GM03348 (cell line): ENCODE measurements at places on chromosomes 3 and 15.

DNA sequence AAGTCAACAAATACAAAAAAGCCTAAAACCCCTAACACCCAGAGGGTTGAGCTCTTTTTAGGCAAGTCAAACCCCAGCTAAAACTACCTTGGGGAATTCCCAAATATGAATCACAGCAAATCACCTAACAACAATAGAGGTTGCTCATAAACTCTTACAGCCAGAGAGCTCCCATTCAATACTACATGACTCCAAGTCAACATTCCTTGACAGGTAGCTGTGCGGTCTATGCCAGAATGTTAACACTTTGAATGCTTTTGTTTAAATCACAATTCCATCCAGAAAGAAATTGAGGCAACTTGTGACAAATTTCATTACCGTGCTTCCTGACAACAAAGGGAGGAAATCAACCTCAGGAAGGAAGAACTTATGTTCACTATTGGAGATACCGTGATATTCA is 7.5 kb upstream of the UACA start:
- no peak for DNase-seq

DNA sequence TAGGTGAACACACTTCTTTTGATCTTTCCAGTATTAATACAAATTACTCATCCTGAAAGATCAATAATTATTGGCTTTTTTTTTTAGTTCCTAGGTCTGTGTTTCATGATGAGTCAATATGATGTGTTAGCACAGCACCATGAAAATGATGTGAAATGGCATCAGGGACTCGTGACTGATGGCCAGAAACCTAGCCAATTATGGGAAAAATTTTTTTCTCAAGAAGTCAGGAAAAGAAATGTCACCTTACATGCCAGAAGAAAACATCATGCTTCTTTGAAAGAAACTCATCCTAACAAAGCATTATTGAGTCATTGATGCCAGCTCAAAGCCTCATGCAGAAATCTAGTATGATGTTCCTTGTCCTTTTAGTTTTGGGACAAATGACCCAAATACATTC is 468.3 kb upstream of the CBLB start:
- DNase-seq, result no peak

GRCh38 chr3:192927016-192927415 is 9.4 kb upstream of the MB21D2 start:
- no peak for DNase-seq

DNA sequence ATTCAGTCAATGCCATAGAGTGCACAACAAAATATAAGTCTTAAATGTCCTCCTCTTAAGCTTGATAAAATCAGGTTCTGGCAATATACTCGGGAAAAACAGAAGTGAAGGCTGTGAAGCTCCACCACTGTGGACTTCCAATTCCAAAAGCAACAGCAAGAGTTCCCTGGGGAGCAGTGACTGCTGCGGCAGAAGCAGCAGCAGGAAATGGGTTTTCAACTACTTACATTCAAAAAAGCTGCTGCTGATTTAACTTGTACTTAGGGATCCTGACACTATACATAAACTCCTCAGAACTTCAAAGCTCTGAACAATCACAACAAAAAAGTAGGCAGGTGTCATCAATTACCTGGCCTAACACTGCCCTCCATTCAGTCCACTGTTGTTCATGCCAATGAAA is 4.7 kb downstream of the CEP152 start:
- DNase-seq, result peak; percentile 12

- DNase-seq, result no peak
Measured at GRCh38 chr15:66025015-66025452, 155.7 kb downstream of the RAB11A start.

- no peak for DNase-seq
Measured at GRCh38 chr15:100786901-100787566, 92.6 kb upstream of the ALDH1A3 start.

GRCh38 chr3:170037463-170038433 is at the start of gene GPR160:
Gene GPR160 (plus strand): TSS chr3:170037995. CDS start chr3:170083973, 45,978 bp downstream.
- DNase-seq, result peak; percentile 70

- DNase-seq, result no peak
Measured at GRCh38 chr3:144127700-144128099, 156.1 kb downstream of the DIPK2A start.

DNA sequence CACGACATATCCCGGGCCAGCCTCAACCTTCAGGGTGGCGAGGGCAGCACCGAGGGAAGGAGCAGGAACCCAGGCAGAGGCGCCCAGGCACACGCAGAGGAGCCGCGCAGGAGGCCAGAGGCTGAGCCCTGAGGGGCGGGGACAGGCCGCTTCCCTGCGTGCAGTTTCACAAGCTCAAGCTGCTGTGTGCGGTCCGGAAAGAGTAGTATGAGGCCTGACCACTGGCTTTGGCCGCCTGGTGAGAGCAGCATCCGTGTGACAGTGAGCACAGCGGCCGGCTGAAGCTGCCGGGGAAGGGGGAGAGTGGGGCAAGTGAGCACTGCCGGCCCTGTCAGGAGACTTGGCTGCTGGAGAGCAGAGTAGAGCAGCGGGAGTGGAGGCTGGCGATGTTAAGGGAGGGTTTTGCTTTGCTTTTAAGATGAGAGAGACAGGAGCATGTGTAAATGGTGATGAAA is 8.7 kb downstream of the ZDHHC19 start:
- no peak for DNase-seq

DNA sequence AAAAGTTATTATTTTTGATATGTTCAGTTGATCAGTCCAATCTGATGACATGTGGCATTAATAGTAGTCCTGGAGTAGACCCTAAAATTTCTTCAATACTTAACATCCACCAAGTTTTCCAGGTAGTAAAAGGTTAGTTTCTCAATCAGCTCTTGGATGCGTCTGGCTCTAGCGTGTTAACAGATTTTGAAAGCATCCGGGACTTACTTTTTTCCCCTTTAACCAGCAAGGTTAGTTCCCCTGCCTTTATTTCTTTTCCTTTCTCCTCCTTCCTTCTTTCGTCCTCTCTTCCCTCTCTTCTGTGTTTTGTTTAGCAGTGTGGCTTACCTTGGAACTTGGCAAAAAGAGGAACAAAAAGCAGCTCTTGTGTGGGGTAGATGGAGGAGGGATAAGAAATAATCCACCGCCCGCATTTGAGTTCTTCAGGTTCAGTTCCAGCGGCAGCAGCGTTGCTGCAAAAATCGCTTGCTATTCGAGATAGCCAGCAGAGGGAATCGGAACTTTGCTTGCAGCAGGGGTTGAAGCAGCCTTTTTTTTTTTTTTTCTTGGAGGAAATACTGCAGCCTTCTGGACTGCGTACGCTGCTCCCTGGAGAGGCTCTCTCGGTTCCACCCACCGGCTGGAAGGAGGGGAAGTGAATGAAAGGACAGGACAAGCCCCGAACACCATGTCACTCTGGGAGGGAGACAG is at the start of gene RBMS3:
Gene RBMS3, plus strand, starts transcription at position 668 of the 690 bp plus-strand sequence.
- peak; percentile 86 for DNase-seq

GRCh38 chr3:107241217-107241616 is 136.0 kb upstream of the CCDC54 start:
- peak; percentile 31 for DNase-seq

DNA sequence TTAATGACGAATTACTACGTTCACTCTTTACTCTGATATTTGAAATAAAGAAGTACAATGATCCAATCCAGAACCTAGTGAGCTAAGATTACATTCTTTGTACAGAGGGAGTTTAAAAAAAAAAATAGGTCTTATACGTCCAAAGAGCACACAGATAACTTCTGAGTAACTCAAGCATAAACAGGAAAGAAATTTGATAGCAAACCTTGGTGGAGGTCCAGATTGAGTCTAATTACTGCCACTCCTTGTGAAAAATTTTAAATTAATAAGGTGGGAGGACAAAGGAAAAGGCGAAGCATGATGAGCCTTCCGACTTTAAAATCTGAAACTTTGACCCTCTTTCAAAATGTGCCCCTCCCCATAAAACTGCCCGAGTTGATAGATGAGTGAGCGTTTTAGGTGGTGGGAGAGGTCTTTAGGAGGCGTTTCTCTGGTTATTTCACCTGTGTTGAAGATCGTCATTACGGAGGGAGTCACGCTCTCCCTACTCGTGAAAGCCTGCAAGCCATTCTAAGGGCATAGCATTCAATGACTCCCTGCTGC is 127.0 kb upstream of the ROBO2 start:
- DNase-seq, result no peak

DNA sequence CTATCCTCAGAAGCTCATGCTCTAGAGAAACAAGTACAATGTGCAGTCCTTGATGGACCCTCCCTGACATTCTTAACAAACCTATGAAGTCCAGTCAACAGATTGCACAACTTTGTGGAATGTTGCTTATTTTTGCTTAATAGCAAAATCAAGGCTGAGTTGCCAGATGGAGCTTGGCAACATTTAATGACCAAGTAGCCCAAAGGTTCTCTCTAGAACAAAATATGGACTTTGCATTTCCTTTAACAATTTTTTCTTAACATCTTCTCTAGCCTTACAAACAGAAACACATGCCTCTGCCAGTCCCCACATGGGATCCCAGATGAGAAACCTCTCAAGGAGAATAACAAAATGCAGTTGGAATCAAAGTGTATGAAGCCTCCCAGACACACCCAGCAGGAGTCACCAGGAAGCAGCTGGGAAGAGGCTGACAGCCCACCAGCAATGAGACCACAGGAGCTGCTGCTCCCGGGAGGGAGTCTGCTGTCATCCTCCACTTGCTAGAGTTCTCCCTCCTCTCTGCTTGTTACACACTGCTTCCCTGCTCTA is 422.5 kb upstream of the CDIN1 start:
- DNase-seq, result peak; percentile 57

DNA sequence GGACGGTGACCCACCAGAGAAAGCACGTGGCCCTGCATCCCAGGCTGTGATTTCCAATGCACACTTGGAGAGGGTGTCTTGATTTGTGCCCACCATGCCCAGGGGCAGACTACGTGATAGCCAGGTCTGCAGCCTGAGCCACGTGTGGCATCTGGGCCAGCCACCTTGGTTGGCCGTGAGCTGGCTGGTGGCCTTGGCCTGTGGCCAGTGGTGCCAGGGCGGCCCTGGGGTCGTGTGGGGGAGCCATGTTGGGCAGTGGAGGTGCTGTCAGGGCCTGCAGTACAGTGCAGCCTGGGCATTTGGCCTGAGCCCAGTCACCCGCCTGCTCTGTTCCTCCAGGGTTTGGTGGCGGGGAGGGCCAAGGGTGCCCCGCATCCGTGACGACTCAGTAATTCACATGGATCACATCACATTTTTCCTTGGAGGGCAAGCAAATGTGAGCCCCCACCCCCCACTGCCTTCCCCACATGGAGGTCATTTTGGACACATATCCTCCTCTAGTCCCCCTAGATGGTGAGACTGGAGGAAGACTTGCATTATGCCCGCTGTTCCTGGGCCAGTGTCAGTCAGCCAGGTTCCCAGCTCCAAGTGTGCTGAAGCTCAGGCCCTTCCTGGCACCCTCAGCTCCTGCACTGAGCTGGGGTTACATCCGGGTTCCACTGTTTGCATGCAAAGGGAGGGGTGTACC is 201.4 kb downstream of the UBE3A start:
- DNase-seq, result no peak

- DNase-seq, result no peak
Measured at GRCh38 chr15:37087131-37087588, 13.2 kb downstream of the MEIS2 start.

DNA sequence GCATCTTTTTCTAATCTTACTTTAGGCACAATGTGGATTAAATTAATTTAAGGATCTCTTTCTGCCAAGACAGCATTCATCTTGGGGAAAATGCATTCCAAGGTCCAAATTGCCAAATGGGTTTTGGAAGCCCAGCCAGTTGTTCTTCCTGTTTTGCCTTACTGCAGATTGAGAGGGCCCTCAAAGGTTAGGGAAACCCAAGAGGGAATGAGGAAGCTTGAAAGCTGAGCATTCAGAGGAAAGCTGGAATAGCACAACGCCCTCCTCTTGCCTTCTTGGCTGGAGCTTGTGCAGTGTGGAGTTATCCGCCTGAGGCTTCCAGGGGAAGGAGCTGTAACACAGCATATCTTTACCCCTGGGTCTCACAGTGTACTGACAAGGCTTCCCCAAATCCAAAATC is 18.2 kb upstream of the SACM1L start:
- DNase-seq, result peak; percentile 81

DNA sequence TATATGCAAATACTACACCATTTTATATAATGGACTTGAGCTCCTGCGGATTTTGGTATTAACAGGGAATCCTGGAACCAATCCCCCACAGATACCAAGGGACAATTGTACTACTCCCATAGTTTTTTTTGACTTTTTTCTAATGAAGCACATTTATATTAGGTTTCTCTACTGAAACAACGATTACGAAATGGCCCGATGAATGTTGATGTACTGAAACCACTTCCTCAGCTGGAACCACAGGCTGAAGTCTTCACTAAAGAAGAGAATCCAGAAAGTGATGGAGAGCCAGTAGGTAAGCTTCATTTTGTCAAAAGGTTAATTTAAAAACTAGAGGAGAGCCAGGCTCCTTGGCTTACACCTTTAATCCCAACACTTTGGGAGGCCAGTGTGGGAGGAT is 121.5 kb upstream of the LRRFIP2 start:
- DNase-seq, result no peak
